A375 (cell line): ENCODE measurements at places on chromosomes 4 and X. TPM values are rescaled to one million over a fixed set of nuclear protein-coding genes. Genes with fewer than 3 reads are reported as not detected.

CYTL1 gene
- total RNA-seq = 0.30 TPM in 1 of 2 replicates, not detected in the other

ETDA gene
- total RNA-seq = not detected in 2 replicates

PDE6B gene
- 4.5 and 5.1 TPM in 2 replicates for total RNA-seq

CFAP299 gene
- not detected in 2 replicates for total RNA-seq

F8 gene
- 0.58 and 3.5 TPM in 2 replicates for total RNA-seq

DDX60 gene
- total RNA-seq = 4.0 and 5.0 TPM in 2 replicates

PSAPL1 gene
- not detected in 2 replicates for total RNA-seq

ARHGAP36 gene
- total RNA-seq = not detected in 2 replicates

LDOC1 gene
- total RNA-seq = 9.7 and 12.1 TPM in 2 replicates

GAGE12H gene
- 1.0 TPM in 1 of 2 replicates, not detected in the other for total RNA-seq

GPR173 gene
- not detected in 2 replicates for total RNA-seq

CCDC110 gene
- 0.34 TPM in 1 of 2 replicates, not detected in the other for total RNA-seq

UGT8 gene
- total RNA-seq = 6.8 and 7.7 TPM in 2 replicates

FHDC1 gene
- total RNA-seq = 0.80 and 0.87 TPM in 2 replicates

NUDT10 gene
- 0.15 and 0.19 TPM in 2 replicates for total RNA-seq

SPIN4 gene
- 5.4 and 6.6 TPM in 2 replicates for total RNA-seq

GASK1B gene
- 0.94 and 1.1 TPM in 2 replicates for total RNA-seq

DGAT2L6 gene
- total RNA-seq = not detected in 2 replicates

PRSS12 gene
- total RNA-seq = 23.1 and 25.9 TPM in 2 replicates

FGA gene
- not detected in 2 replicates for total RNA-seq

TRMT44 gene
- total RNA-seq = 19.8 and 20.4 TPM in 2 replicates

CTAG2 gene
- 2.5 TPM in 2 replicates for total RNA-seq

SHROOM2 gene
- total RNA-seq = 20.2 and 27.6 TPM in 2 replicates

SHOX gene
- total RNA-seq = not detected in 2 replicates

DDIT4L gene
- total RNA-seq = 0.03 TPM in 1 of 2 replicates, not detected in the other

CDKL5 gene
- 0.79 and 1.1 TPM in 2 replicates for total RNA-seq

MID1IP1 gene
- 82.4 and 82.6 TPM in 2 replicates for total RNA-seq

KCNE5 gene
- 0.45 and 0.56 TPM in 2 replicates for total RNA-seq

SPANXN4 gene
- not detected in 2 replicates for total RNA-seq

S100P gene
- total RNA-seq = 10.4 and 20.1 TPM in 2 replicates

SULT1E1 gene
- not detected in 2 replicates for total RNA-seq

USP26 gene
- total RNA-seq = not detected in 2 replicates

PDZD4 gene
- total RNA-seq = 2.8 and 5.4 TPM in 2 replicates

CLDN24 gene
- total RNA-seq = not detected in 2 replicates

PABPC4L gene
- total RNA-seq = 0.90 and 1.1 TPM in 2 replicates

ARMCX1 gene
- total RNA-seq = 0.11 TPM in 1 of 2 replicates, not detected in the other

CT45A3 gene
- total RNA-seq = 161 and 205 TPM in 2 replicates

CCNA2 gene
- total RNA-seq = 63.8 and 66.1 TPM in 2 replicates

RIPPLY1 gene
- not detected in 2 replicates for total RNA-seq

ASB5 gene
- not detected in 2 replicates for total RNA-seq

CXCL8 gene
- 34.0 and 34.1 TPM in 2 replicates for total RNA-seq

WWC2 gene
- 21.4 and 30.6 TPM in 2 replicates for total RNA-seq

HERC5 gene
- total RNA-seq = 1.4 and 2.0 TPM in 2 replicates

KIF4A gene
- 29.9 and 32.9 TPM in 2 replicates for total RNA-seq

AWAT2 gene
- total RNA-seq = not detected in 2 replicates

TSPAN6 gene
- 6.9 and 9.9 TPM in 2 replicates for total RNA-seq

SRD5A3 gene
- 3.9 and 9.7 TPM in 2 replicates for total RNA-seq

PPAT gene
- total RNA-seq = 37.5 and 41.6 TPM in 2 replicates

FRAS1 gene
- total RNA-seq = 0.85 and 1.4 TPM in 2 replicates

SASH3 gene
- not detected in 2 replicates for total RNA-seq

GLRB gene
- 3.9 and 4.7 TPM in 2 replicates for total RNA-seq

TMEM33 gene
- total RNA-seq = 51.4 and 70.5 TPM in 2 replicates

ADH1B gene
- total RNA-seq = not detected in 2 replicates
